ENCODE measurements at places on chromosomes 12 and 14.
A peak's percentile ranks its signal among the peaks of the same experiment; 100 is the strongest.

- no peak for DNase-seq
These were observed 42.6 kb downstream of the FBXO21 start for GRCh38 chr12:117147639-117148038.

DNA sequence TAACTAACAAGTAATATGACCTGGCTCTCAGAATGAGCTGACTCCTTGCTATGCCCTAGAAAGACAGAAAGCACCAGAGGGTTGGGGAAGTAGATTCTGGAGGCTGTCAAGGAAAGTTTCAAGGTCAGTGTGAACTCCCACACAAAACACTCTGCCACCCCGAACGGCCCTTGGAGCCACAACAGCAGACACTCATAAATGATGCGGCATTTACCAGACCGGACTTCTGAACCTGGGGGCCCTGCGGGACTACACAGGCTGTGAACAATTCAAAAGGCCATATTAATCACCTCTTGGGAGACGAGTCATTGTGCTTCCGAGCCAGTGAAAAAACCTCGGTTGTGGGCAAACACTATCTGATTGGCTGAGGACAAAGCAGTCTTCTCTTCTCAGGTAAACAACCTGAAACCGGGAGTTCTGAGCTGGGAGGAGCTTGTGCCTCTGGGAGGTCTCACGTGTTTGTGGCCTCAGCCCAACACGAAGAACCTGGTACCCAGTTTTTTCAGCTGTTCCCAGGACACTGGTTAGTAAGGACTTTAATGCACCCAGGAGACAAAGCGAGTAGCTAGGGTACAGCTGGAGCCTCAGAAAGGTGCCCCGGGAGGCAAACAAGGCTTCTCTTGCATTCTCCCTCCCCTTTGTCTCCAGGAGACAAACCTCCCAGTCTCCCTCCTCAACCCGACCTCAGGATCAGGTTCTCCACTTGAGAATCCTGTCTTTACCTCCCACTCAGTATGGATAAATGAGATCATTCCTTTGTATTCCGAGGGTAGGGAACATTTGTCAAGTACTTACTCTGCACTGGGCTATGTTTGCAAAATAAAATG is 35.3 kb downstream of the VWF start:
- DNase-seq = no peak

DNA sequence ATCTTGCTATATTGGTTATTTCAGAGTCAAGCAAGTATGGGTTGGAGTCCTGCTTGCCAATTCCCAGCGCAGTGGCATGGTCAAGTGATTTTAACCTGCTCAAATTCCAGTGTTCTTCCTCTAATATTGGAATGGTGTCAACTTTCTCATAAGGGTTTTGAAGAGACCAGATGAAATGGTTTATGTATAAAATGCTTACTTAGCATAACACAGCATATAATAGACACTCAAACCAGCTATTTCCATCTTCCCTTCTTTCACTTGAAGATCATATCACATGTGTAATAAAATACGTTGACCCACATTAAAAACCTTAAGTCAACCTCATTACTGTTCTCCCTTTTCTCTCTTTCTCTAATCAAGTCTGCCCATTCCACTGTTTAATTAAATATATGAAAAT is 144.0 kb downstream of the NAV3 start:
- no peak for DNase-seq

- no peak for DNase-seq
These were observed 574.1 kb downstream of the PRKD1 start for GRCh38 chr14:29353513-29353912.

- DNase-seq = peak; percentile 37
These were observed 334.5 kb downstream of the CACNA1C start for GRCh38 chr12:2387103-2387834.

DNA sequence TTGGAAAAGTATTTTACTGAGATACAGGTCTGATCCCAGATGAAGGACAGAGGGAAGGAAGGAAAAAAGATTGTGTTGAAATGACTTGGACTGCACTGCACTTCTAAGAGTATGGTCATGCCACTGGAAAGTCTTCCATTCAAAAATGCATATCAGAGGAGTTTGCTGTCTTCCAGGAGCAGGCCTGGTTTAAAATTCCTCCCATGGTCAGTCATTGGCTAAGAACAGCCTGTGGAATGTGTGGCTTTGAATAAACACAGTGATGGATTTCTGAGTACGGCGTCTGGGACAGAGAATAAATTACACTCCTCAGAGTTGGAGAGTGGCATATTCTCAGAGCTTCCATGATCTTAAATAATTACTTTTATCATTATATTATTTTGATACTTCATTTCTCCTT is 245.8 kb upstream of the PDZRN4 start:
- DNase-seq = no peak

- DNase-seq = no peak
These were observed 882 bp upstream of the GTF2A1 start for GRCh38 chr14:81221579-81222102.

DNA sequence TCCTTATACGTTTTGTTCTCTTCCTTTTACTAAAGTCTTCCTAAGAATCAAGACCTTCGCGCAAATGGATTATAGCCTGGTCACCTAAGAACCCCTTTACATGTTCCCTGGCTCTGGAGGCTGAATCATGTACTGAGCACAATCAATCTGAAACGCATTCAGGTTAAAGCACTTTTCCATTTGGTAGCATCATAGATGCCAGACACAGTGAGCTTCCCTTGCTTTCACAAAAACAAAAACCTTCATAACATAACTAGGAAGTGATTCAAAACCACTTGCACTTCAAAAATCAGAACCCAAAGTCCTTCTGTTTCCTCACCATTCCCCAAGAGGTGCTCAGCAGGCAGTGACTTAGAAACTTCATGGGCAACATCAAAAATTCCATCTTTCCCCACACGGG is 105.4 kb downstream of the CRACR2A start:
- no peak for DNase-seq

GRCh38 chr14:94992046-94992445 is 165.3 kb downstream of the DICER1 start:
- DNase-seq = no peak

- DNase-seq = peak; percentile 83
These were observed 3.3 kb downstream of the ARHGAP9 start for GRCh38 chr12:57476162-57476992.

GRCh38 chr12:27937768-27938167 is 34.8 kb downstream of the PTHLH start:
- no peak for DNase-seq

GRCh38 chr14:50013198-50013918 is 103.0 kb downstream of the VCPKMT start:
- no peak for DNase-seq

GRCh38 chr12:103751171-103751570 is 89.9 kb downstream of the NT5DC3 start:
- no peak for DNase-seq

DNA sequence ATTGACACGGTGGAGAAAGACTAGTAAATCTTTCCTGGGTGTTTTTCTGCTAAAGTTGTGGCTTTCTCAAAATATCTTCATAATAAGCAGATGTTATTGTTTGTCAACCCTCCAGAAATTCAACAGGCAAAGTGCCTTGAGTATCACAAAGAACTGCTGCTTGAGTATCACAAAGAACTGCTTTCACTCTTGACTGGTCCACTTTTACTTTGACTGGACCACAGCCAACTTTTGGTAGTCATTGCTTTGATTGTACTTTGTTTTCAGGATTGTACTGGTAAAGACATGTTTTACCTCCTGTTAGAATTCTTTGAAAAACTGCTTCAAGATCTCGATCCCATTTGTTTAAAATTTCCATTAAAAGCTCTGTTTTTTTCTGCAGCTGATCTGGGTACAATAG is 62.6 kb downstream of the PDZRN4 start:
- no peak for DNase-seq

GRCh38 chr12:125890971-125891370 is 825.7 kb downstream of the AACS start:
- DNase-seq = no peak

GRCh38 chr14:71267007-71267513 is 359.8 kb downstream of the PCNX1 start:
- DNase-seq = peak; percentile 31

GRCh38 chr12:124461851-124462623 is 105.4 kb downstream of the NCOR2 start:
- DNase-seq = no peak

GRCh38 chr12:91194500-91194899 is 11.9 kb upstream of the DCN start:
- DNase-seq = no peak

DNA sequence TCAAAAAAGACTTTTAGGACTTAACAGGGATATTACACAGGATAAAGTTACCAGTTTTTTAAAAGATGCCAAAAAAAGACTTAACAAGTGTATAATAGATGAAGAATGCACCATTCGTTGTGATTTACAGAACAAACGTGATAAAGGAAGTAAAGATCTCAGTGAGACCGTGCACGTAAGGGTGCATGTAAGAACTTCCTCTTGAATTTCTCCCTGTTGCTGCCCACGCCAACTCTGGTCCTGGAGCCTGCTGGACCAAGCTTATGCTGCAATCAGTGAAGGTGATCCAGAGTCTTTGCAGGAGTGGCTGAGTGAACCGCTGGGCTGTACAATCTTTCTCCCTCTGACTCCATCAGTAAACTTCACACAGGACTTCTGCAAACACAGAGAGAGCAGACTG is 593.7 kb downstream of the TMEM121 start:
- no peak for DNase-seq

DNA sequence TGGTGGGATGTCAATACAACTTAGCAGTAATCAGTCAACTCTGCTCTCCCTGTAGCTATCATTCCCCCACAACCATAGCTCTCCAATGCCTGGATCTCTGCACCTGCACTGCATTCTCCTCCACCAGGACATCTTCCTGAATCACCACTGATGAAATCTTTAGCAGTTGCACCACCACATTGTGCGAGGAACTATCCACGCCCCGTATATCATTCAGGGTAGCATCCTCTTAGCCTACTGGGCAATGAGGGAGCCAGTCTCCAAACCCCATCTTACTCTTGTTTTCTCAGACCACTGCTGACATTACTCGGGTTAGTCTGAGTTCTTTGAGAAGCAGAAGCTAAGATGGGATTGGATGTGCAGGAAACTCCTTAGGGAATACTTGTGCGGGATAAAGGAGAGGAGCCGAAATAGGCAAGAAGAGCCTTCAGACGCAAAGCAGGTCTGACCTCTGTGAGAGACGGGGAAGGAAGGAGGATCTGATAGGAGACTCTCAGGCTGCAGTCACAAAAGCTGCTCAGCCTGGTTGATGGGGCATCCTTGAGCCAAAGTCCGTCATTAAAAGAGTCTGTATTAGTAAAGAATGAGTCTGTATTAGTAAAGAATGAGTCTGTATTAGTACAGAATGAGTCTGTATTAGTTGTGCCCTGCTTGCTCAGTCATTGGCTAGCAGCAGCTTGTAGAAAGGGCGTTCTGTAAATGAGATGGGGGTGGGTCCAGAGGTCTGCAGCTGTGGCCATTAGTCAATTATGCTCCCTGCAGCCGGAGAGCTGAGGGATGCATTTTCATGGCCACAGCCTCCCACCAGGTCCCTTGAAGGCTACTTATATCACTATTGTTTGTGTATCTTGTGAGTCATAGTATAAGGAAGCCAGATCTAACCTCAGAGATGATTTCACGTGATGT is 49.6 kb upstream of the RASSF3 start:
- DNase-seq = no peak

- DNase-seq = no peak
These were observed at the start of gene SSTR1 for GRCh38 chr14:38207736-38208617. Gene SSTR1 (plus strand): TSS chr14:38207904. CDS start chr14:38209390, 1,486 bp downstream.

DNA sequence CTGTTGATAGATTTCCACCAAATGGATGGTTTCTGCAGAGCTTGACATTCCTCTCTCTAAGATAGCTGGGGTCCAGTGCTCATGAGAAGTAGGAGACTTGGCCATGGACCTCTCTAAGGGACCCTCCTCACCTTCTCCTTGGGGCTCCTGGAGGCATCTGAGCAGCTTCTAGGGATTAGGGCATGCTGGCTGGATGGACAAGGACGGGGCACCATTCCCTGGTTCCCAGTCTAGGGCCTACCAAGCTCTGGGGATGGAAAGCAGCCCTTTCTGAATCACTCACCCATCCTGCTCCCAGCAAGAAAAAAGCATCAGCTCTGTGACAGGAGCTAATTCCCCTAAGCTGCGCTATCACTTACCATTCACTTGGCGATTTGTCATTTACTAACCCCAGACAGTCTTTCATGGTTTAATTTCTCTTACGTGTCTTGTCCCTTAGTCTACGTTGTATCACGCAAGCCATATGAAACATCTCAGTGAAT is 39.5 kb downstream of the VWF start:
- no peak for DNase-seq

GRCh38 chr12:119528241-119528640 is 65.3 kb upstream of the TMEM233 start:
- DNase-seq = no peak

- no peak for DNase-seq
These were observed 17.8 kb downstream of the BRF1 start for GRCh38 chr14:105283028-105283427.

- no peak for DNase-seq
These were observed 38.5 kb downstream of the LTBP2 start for GRCh38 chr14:74573421-74574089.

DNA sequence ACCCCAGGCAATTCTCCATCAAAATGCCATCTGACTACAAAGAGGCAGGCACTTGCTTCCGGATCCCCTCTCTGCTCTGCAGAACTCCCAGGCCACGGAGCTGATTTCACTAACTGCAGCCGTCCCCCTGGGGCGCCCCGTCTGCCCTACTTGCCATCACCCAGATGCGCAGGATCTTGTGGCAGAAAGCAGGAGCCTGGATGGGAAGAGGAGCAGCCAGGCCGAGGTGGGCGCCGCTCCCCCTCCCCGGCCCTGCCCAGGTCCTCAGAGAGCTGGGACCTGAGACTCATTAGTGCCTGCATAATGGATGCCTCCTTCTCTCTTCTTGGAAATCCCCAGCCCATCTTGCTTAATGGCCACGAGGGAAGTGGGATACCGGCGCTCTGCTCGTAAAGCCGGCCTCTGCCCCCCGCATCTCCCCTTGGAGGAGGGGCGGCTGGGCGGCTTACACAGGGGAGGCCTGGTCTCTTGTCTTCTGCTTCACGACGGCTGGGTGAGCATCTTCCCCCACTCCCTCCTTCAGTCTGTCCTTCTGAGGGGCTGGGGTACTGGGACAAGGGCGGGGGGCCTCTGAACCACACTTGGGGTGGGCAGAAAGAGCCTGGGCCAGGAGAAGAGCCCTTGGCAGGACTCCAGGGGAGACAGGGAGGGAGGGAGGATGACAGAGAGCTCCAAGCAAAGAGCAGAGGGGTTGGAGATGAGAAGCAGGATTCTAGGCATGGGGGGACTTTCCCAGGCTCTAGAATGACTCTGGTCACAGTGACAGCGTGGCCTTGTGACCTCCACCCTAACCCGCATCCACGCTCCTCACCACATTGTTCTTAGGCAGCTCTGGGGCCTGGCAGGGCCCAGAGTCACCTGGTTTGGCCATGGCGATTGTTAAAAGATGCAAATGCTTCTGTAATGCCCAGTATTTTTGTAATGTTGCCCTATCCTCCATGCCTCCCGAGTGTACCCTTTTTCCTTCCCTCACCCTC is 19.4 kb upstream of the EML1 start:
- no peak for DNase-seq

- no peak for DNase-seq
These were observed 13.8 kb downstream of the KRT8 start for GRCh38 chr12:52891044-52891443.
